ENCODE measurements at places on chromosomes 5 and 9.

GRCh38 chr5:531101-531748 lies 7.0 kb upstream of the SLC9A3 start:
- DNase-seq = no peak

- DNase-seq = no peak
Measured at GRCh38 chr5:139403418-139403786, 487 bp downstream of the SPATA24 start.

GRCh38 chr5:118042076-118042475 lies 946.3 kb downstream of the DTWD2 start:
- no peak for DNase-seq

- DNase-seq = no peak
Measured at GRCh38 chr5:120942596-120943350, 478.7 kb downstream of the PRR16 start.

- DNase-seq = no peak
Measured at GRCh38 chr5:52339285-52339684, 448.4 kb upstream of the ITGA1 start.

DNA sequence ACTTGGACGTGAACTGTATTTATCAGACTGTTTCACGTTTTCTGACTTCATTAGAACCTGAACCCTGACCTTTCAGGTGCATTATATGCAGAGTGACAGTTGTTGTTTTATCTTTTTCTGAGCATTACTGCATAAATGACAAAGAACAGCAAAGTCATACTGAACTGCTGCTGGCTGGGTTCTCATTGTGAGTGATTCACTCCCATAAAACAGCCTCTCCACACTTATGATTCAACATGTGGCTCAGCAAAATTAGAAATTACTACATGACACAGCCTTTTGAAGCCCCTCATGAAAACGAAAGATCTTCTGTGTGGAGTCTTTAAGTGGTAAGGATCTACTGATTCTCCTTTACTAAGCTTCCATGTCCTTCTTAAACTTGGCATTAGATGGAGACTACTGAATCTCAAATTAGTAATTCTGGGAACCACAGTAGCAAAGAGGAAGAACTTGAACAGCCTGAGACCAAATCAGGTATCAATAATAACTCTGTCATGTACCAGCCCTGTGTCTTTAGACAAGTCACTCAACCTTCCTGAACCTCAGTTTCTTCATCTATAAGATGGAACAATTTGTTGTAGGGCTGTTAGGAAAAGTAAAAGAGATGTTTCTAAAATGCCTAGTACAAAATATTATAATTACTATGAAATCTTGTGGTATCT lies 172.3 kb upstream of the GNA14 start:
- DNase-seq = peak; percentile 10

GRCh38 chr9:124420991-124421543 lies 5.8 kb upstream of the PSMB7 start:
- no peak for DNase-seq

- no peak for DNase-seq
Measured at GRCh38 chr5:168620807-168621206, 41.6 kb upstream of the PANK3 start.

DNA sequence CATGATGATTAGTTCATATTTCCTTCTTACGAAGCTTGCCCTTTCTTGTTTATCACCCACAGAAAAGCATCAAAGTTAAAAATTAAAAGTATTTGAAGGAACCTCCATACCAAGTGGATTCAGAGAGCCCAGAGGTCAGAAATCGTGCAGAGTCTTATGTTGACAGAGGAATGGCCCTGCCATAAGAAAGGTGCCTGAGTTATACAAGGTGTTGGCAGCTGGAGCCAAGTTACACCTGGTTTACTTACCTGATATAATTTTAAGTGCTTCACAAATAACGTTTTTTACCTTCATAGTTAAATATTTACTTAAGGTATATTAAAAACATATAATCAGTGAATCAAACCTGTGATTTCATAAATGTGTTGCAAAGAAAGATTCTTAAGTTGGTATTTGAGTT lies 42.3 kb upstream of the DHFR start:
- no peak for DNase-seq

- DNase-seq = no peak
Measured at GRCh38 chr5:168819004-168819621, 239.9 kb upstream of the PANK3 start.
